ENCODE measurements at places on chromosomes 2 and 18.
A peak's percentile ranks its signal among the peaks of the same experiment; 100 is the strongest.

- DNase-seq = peak; percentile 37
These were observed 46.8 kb downstream of the MRPS5 start for GRCh38 chr2:95074663-95075439.

GRCh38 chr2:144379851-144380311 is 140.0 kb downstream of the ZEB2 start:
- no peak for DNase-seq

DNA sequence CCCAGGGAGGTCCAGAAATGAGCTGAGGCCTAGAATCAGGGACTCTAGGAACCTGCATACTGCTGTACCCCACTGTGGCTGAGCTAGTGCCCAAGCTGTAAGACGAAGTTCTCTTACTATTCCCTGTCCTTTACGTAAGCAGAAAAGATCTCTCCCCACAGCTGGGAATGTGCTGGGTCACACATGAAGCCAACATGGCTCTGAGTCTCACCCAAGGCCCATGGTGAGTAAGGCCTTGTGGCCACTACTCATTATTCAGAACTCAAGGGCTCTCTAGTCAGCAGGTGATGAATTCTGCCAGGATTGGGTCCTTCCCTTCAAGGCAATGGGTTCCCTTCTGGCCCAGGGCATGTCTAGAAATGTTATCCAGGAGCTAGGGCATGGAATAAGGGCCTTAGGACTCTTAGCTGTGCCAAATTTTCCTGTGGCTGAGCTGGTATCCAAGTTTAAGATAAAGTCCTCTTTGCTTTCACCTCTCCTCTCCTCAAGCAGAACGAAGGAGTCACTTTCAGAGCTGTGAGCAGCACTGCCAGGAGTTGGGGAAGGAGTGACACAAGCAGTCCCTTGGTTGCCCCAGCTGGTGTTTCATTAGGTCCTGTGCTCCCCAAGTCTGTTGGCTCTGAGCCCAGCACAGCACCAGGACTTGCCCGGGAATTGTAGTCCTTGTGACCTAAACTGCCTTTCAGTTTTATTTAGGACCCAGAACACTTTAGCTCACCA is 707.6 kb downstream of the SLC4A3 start:
- no peak for DNase-seq

DNA sequence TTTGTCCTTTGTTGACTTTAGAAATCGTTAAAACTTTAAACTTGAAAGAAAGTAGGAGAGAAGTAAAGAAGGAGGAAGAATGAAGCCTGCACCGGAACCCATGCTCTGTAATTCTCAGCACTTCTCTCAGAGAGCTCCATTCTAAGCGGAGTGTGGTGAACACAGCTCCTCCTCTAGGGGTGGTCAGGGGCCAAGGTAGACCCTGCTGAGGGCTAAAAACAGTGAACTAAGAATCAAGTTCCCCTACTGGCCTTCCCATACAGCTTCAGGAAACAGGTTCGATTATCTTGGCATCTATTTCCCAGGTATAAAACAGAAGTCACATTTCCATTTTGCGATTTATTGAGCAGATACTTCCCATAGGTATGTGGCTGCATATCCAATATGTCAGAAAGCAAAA is 92.7 kb upstream of the ASAP2 start:
- no peak for DNase-seq

- no peak for DNase-seq
These were observed 17.3 kb upstream of the GATA6 start for GRCh38 chr18:22152093-22152492.

- DNase-seq = no peak
These were observed 160.8 kb upstream of the GYPC start for GRCh38 chr2:126495189-126495588.

DNA sequence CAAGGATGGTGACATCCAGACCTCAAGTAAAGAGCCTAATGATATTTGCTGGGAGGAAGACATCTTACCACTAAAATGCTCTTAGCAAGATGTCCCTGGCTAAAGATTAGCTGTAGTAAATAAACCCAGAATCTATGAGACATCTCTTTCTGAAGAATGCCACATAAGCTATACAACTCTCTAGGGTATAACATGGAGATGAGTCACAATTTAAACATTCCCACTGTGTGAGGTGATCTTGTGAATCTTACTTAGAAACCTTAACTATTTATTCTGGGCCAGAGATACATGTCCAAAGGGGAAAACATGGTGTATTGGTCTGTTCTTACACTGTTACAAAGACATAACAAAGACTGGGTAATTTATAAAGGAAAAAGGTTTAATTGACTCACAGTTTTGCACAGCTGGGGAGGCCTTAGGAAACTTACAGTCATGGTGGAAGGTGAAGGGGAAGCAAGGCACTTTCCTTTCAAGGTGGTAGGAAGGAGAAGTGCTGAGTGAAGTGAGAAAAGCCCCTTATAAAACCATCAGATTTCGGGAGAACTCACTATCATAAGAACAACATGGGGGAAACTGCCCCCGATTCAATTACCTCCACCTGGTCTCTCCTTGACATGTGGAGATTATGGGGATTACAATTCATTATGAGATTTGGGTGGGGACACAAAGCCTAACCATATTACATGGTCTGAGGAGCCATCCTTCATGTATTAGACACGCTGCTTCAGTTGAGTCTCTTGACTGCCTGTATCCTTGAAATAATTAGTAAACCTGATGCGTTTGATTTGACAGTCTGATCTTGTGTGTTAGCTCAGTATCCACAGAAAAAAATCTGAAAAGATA is 17.1 kb downstream of the KRCC1 start:
- no peak for DNase-seq

All from activated T-helper 1 cell treated with anti-CD3 and anti-CD28 coated beads, Interleukin-2, amount 50 U/mL, for 16 hours (primary cell).